Stimulated activated CD8-positive, alpha-beta memory T cell treated with anti-CD3 and anti-CD28 coated beads, Interleukin-7, amount 100 ng/mL, for 1 hour (primary cell): ENCODE measurements at places on chromosomes 12 and 14.

DNA sequence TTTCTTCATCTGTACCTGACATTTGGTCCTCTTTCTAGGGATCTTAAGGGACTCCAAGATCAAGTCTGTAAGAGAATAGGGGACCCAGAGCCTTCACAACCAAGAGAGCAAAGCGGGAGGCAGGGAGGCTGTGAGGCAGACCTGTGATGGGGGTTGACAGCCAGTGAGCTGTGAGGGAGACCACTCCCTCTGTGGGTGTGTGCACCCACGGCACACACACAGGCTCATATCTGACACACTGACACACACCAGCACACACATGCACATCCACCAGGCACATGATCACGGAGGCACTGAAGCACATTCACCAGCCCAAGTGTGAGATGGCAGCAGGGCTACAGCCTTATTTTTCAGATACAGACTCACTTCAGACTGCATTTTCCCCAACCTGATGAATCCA lies 55.2 kb downstream of the SPTB start:
- DNase-seq = no peak

DNA sequence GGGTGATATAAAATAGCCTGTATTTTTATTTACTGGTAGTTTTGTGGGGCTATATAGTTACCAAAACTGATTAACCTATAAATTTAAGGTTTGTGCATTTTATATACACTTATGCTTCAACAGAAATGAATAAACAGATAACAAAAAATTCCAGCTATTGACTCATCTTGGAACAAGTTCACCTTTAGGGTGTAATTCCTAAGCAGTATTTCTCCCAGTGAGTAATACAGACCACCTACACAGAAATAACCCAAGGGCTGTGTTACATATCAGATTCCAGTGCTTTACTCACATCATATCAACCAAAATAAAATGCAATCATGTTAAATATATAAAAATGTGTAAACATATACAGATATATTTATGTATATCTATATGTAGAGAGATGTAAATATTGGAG lies 345.6 kb downstream of the ADAMTS20 start:
- no peak for DNase-seq

DNA sequence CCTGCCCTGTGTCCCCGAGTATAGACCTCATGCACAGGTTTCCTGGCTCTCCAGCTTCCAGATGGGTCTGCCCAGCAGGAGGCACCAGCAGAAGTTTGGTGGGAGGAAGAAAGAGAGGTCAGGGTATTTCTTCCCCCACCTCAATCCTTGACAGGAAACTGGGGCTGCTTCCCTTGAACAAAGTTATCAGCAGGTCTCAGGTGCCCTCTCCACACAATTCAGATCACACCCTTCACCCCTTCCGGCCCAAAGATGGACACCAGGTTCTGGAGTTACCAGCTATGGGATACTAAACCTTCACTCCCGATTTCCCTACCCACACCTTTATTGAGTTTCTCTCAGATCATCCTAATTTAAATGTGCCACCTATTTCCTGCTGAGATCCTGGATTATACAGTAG lies 1.2 kb downstream of the SART3 start:
- no peak for DNase-seq

- no peak for DNase-seq
Observed at GRCh38 chr12:51421266-51421884, 3.3 kb upstream of the SLC4A8 start.
